ENCODE measurements at places on chromosomes 6 and 20.

- no peak for DNase-seq
These were observed 297.4 kb downstream of the QKI start for GRCh38 chr6:163711615-163712565.

DNA sequence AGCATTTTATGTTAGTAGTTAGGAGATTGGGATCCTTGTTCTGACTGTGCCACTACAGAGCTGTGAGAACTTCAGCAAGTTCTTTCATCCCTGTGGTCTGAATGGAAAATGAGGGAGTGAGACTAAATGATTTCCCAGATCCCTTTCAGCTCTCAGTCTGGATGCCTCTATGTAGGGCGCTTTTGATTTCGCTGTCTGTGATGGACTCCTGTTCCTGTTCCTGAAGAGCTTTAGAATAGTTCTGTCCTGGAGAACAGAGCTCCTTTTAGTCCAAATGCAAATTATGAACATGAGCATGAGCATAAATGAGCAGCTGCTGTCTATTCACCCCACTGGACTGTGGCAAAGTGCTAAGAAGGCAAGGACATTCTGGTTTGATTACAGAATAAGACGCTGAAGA lies 61.4 kb upstream of the NT5E start:
- DNase-seq: no peak

GRCh38 chr6:10690651-10691445 lies 3.6 kb downstream of the C6orf52 start:
- no peak for DNase-seq

DNA sequence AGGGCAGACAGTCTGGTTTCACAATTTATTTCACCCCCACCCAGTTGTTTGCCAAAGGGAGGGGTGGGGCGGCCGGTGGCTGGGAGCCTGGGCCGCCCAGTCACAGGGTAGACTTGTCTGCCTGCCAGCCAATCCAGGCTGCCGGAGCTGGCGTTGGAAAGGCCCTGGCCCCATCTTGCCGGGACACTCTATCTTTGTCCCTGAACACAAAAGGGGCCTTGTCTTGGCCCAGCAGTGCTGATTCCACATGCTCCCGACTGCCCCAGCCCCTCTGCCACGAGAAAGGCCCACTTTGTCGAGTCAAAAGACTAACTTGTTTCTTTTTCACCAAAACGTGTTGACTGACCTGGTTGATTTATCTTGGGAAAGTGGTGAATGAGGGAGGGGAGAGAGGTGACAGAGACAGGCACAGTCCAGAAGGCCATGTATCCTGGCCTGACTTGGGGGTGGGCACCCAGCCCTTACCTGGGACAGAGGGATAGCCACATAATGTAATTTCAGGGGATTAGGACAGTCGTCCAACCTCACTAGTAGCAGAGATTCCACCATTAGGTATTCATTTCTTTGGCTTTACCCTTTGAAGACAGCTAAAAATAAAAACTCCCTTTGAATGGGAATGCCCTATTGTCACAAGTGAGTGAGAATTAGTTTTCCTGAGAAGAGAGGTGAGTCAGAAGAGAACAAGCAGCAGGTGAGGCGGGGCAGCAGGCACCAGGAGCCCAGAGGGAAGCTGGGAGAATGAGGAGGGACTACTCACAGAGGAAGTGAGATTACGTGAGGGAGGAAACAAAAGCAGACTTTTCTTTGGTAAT lies 67.0 kb upstream of the SIRPA start:
- DNase-seq: peak; percentile 85

DNA sequence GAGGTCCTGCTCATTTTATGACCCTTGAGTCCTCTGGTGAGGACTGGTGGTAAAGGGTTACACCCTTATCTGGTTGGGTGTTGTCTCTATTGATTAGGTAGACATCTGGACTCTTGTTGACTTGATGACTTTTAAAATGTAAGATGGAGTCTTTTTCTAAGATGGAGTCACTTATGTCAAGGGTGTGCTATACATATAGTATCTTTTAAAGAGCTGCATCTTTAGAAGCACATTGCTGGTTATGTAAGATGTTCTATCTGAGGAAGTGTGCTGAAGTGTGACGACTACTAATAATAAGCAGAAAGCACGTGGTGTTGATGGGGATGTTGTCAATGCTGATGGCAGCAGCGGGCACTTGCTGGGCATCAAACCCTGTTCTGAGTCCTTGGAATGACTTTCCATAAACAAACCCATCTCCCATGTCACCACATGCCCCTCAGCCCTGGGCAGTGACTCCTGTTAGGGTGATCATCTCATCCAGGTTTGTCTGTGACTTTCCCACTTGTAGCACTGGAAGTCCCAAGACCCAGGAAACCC lies 229.6 kb downstream of the EYA2 start:
- DNase-seq: no peak

DNA sequence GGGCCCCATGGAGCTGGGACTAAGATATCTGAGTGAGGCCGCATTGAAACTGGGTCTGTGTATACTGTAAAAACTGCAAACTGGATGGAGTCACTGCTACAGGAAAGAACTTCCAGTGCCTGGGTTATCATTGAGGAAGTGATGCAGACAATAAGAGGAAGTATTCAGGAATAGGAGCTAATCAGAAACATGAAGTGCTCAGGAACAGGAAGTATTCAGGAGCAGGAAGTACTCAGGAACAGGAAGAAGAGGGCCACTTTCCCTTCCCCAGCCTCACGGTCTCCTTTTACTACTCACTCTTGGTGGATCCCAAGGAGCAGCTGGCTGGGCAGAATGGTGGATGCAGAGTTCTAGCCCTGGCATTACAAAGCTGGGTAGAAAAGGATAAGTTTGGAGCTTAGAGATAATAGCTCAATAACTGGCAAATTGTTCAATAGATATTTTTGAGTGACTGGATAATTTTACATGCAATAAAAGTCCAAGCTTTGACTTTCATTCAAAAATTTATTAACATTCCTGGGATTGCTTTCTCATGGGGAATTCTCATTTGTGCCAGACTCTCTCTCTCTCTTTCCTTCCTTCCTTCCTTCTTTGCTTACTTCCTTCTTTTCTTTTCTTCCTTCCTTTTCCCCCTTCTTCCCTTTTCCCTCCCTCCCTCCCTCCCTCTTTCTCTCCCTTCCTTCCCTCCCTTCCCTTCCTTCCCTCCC lies 82.2 kb upstream of the PAX1 start:
- DNase-seq: no peak

DNA sequence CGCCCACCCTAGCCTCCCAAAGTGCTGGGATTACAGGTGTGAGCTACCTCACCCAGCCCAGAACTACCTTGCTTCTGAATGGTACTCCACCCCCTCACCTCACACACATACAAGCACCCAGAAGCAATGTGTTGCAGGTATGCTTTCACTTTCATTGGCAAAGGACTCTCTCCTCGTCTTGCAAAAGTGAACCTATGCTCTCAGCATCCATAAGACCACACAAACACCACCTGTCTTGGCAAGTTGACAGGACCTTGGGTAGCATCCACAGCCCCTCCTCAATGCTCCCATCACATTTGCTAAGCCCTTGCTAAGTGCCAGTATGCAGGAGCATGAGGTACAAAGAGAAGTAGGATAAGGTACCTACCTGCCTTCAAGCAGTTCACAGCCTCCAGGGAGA lies 3.7 kb downstream of the KIF13A start:
- no peak for DNase-seq

GRCh38 chr6:157380458-157380778 lies 572 bp upstream of the ZDHHC14 start:
- DNase-seq: no peak

GRCh38 chr6:25962149-25963127 lies at the start of gene TRIM38:
TRIM38 (plus strand) TSS chr6:25962802; CDS start chr6:25966523, 3,721 bp downstream.
- peak; percentile 97 for DNase-seq

GRCh38 chr6:148529010-148529409 lies 186.4 kb downstream of the SASH1 start:
- no peak for DNase-seq

DNA sequence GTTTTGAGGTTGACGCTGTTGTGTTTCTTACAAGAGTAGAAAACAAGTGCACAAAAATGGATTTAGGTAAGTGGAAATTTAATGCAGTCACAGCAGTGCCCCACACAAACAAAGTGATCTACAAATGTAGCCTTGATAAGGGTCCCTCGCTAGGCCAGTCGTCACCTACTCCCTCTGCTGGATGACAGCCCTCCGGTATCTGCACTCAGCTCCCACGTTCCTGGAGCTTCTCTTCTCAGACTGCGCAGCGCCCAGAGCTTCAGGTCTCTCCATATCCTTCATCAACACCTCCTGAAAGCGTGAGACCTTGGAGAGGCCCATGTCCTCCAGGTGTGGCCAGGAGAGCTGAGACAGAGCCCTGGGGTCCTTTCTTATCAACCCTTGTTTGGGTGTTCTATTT lies 58.3 kb upstream of the MAP3K4 start:
- DNase-seq: no peak

DNA sequence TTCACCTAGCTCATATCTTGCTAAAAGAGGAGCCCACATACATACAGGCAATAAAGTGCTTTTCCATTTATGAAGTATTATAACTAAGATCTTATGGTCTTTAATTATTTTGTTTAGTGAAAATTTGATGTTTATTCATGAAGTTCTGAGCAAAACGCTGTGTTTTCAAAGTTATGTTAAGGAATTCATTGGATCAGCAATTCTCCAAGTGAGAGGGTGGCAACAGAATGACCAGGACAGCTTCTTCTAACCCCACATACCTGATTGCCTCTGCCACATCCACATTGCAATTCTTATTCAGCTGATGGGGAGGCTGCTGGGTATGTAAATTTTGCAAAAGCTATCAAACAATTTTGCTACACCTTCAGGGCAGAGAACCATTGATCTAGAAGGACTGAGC lies 116.8 kb downstream of the OGFRL1 start:
- peak; percentile 39 for DNase-seq

DNA sequence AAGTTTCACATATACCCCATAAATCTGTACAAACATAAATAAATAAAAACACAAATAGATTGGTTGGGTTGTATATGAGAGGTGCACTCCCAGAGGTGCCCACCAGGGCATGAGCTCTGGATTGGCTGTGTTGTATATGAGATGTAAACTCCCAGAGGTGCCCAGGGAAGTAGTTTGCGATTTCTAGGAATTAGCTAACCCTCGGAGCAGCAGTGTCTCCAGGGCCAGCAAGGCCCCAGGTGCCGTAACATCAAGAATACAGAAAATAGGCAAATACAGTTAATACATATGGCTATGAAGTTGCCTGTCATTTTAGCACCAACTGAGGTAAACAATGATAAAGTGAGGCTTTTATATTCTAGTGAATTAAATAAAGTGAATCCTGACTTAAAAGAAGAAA lies 5.4 kb upstream of the GINM1 start:
- DNase-seq: peak; percentile 17

- DNase-seq: no peak
These were observed 81.4 kb downstream of the JARID2 start for GRCh38 chr6:15327271-15327670.

DNA sequence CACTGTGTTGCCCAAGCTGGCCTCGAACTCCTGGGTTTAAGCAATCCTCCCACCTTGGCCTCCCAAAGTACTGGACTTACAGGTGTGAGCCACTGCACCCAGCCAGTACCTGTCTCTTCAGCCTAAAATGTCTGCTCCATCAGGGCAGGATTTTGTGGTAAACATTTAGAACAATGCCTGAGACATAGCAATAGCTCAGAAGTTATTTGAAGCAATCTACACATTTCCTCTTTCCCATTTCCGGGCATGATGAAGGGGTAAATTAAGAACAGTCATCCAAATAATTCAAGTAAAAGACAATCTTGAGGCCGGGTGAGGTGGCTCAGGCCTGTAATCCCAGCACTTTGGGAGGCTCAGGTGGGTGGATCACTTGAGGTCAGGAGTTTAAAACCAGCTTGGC lies 69.0 kb upstream of the ZNF217 start:
- no peak for DNase-seq

DNA sequence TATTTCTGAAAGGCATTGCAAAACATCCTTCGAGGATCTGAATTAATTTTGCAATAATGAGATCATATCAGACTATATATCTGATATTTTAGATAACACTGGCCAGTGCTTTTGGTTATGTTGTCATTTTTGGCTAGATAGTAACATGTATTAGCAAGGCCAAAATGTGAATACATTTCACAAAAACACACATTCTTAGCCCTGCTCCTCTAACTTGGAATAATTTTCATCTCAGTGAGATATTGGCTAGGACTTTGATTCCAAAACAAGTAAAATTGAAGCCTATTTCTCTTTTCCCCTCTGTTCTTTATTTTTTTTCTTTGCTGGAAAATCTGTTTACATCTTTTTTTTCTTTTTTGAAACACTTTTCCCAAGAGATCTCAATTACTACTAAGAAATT lies 466.8 kb upstream of the CDH4 start:
- no peak for DNase-seq

GRCh38 chr20:50280851-50281655 lies 90.4 kb downstream of the CEBPB start:
- DNase-seq: no peak

DNA sequence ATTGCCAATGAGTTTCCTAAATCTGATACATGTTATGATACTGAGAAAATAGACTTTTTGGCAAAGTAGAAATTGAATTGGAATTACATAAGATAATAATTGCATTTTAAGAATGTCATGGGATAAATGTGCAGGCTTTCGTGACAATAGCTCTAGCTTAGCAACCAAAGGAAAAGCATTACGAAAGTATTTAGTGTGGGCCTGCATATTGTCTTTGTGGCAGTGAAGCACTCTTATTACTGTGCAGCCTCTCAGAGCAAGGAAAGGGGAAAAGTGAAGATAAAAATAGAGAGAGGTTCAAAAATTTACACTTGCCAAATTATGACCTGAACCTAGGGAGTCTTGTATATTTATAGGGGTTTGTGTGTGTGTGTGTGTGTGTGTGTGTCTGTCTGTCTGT lies 12.6 kb upstream of the DEFB113 start:
- no peak for DNase-seq

DNA sequence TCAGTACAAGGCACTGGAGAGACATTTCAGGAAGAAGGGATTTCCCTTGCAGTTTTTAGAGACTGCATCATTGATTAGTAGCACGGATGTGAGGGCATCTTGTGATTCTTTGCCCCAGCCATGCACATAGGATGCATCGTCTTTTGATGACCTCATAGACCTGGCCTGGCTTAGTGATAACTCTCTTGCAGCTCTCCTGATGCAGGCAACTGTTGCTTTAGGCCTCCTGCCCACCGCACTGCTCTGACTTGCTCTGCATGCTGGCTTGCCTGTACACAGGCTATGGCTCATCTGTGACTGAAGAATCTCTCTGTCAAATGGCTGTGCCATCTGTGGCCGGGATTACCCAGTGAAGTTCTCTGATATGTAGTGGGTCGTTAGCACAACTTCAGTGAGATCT lies 207.7 kb upstream of the PTCHD4 start:
- DNase-seq: peak; percentile 35

- no peak for DNase-seq
These were observed 737.1 kb downstream of the DHX35 start for GRCh38 chr20:39699166-39699725.

DNA sequence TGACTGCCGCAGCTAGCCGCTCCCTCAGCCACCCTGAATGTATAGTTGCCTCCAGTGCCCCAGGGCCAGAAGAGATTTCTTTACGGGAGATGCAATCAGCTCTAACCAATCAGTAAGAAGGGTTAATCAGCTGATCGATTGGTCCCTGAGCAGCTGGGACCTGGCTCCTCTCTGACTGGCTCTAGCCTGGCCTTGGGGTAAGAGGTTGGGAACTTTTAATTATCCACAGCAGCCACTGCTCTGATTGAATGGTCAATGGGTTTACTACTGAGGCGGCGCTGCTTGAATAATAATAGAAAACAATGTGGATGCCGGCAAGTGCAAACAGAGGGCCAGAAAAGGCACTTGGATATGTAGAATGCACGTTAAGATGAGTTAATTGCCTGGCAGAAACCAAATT lies 99.8 kb downstream of the TFAP2A start:
- no peak for DNase-seq

GRCh38 chr6:1296542-1296941 lies 15.4 kb upstream of the FOXQ1 start:
- peak; percentile 79 for DNase-seq

- no peak for DNase-seq
These were observed at the start of gene CTSZ for GRCh38 chr20:59006864-59007664. CTSZ (minus strand) TSS chr20:59007254; CDS start chr20:59007128, 126 bp downstream.

All from M059J (cell line).